SJSA1 (cell line): ENCODE measurements at places on chromosomes 7 and 10. TPM values are rescaled to one million over a fixed set of nuclear protein-coding genes. Genes with fewer than 3 reads are reported as not detected.

DNA sequence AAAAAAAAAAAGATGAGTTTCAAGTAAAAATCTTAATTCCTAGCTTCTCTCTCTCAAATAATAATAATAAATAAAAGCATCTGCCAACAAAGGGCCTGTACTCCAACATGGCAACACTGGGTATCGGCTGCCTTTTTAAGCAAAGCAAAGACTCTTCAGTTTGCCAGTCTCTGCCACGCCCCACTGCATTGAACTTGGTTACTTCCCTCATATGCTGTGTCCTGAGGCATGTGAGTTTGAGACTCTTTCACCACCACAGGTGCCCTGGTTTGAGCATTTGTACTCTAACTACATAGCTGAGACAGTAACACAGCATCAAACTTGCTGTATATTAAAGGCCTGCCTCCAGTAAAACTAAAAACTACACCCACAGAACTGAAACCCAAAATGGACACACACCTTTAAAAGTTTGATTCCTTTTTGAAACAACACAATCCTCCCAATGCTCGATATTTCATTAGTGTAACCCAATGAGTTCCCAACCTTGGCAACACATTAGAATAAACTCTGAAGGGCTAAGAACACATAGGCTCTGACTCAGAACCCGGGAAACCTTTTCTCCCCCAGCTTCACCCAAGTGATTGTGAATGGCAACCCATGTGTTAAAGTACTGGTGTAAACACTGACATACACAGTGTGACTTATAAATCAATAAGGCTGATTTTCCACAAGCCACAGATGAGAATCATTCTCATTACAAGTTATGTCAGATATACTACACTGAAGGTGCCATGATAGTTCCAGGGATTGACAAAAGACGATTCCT is 12.0 kb downstream of the JAZF1 start:
- no peak for DNase-seq
- H3K4me1 ChIP-seq: peaks cover 43% of the 10 kb centered on the region
- H3K27ac ChIP-seq: no peak overlapping the region
- H3K36me3 ChIP-seq: peaks cover 12% of the 10 kb centered on the region

DNA sequence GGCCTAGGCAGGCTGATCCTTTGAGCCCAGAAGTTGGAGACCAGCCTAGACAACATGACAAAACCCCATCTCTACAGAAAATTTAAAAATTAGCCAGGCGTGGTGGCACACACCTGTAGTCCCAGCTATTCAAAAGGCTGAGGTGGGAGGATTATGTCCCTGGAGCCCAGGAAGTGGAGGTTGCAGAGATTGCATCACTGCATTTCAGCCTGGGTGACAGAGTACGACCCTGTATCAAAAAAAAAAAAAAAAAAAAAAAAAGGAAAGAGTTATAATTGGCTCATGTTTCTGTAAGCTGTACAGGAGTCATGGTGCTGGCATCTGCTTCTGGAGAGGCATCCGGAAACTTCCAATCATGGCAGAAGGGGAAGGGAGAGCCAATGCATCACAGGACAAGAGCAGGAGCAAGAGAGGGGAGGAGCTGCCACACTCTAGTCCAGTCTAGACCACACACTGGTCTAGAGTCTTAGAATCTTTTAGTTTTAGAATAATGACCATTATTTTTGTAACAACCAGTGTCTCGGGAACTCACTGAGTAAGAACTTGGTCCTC is 16.8 kb downstream of the DOCK1 start:
- H3K27ac ChIP-seq: no peak overlapping the region
- H3K4me3 ChIP-seq: no peak overlapping the region
- no peaks in the 10 kb centered on the region for H3K4me1 ChIP-seq
- H3K27me3 ChIP-seq: no peaks in the 10 kb centered on the region

CALCR gene
- total RNA-seq: not detected in 2 replicates

DNA sequence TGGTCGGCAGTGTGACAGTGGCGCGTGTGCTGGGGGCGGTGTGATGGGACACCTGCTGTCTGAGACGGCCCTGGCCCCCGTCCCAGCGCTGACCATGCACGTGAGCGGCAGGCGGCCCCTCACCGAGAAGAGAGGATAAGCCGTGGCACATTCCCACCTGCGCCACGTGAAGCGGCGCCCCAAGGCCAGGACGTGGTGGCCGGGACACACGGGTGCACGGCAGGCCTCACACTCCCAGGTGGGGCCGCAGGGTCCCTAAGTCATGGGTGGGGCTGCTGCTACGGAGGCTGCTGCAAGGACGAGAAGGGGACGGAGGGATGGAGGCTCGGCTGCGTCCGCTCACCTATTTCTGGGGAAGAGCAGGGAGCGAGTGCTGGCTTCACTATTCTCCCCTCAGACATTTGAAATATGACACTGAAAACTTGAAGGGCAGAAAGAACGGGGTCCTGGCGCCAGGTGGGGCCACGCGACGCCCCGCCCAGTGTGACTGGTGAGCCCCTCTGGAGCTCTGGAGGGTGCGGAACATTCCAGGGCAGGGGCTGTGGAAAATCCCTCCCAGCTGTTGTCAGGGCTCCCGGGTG is 7.5 kb downstream of the CYP2W1 start:
- no peak overlapping the region for H3K27ac ChIP-seq
- DNase-seq: no peak
- H3K4me1 ChIP-seq: no peaks in the 10 kb centered on the region
- no peaks in the 10 kb centered on the region for H3K36me3 ChIP-seq
- no peak overlapping the region for H3K4me3 ChIP-seq
- H3K27me3 ChIP-seq: no peaks in the 10 kb centered on the region

- H3K4me3 ChIP-seq: no peak overlapping the region
- H3K36me3 ChIP-seq: no peaks in the 10 kb centered on the region
- H3K27ac ChIP-seq: no peak overlapping the region
- H3K27me3 ChIP-seq: no peaks in the 10 kb centered on the region
These were observed 299.1 kb upstream of the IGFBP3 start for GRCh38 chr7:46220066-46220630.
